Stimulated activated CD8-positive, alpha-beta memory T cell treated with anti-CD3 and anti-CD28 coated beads, Interleukin-7, amount 100 ng/mL, for 1 hour (primary cell): ENCODE measurements at places on chromosomes 2 and 18.

DNA sequence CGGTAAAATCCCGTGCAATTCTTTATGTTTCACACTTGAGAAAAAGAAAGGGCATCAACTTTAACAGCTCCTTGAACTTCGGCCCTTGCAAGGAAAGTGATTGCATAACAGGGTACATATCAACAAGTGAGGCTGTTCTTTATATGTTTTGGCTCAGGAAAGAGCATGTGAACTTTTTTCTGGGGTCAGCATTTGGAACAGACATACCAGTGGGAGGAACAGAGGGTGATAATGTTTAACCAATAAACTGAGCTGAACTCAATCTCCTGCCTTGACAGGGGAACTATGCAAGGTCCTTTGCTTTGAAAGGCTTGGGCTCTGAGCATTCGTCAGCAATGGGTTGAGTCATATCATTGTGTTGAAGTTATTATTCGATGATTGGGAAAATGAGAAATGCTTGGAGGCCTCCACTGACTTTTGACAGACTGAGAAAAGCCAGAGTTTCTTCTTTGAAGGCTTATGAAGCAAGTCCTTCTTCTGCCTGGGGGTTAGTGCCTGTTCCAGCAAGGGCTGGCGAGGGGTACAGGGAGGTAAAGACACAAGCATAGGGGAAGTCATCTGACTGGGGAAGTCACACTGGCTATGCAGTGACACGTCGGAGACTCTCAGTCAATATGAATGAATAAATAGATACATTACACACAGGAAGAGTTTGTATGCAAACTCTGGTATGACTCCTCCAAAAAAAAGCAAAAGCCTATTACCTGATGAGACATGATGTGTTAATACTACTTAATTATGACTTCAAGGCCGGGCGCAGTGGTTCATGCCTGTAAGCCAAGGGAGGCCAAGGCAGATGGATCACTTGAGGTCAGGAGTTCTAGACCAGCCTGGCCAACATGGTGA lies 57.2 kb downstream of the CYB5A start:
- DNase-seq = no peak

- DNase-seq = no peak
These were observed 77.7 kb downstream of the THADA start for GRCh38 chr2:43518181-43518580.

GRCh38 chr2:42910645-42911405 lies 118.4 kb upstream of the HAAO start:
- DNase-seq = no peak

DNA sequence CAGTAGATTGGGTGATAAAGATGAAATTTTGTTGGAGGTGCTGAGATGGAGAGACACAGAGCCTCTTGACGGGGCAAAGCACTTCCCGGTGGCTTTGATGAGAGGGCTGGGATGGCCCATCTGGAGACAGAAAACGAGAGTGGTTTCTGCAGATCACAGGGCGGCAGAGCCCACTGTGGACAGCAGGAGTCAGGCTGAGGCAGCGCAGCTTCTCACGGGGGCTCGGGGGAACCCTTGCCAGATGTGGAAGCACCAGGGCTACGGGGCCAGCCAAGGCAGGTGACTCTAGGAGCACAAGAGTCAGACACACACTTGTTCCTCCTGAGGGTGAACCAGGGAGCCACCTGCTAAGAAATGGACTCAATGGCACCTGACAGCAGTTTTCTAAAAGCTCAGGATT lies 78.5 kb downstream of the TPO start:
- DNase-seq = no peak

GRCh38 chr18:9669016-9669415 lies 39.1 kb upstream of the RAB31 start:
- no peak for DNase-seq

GRCh38 chr2:101809698-101810097 lies 112.2 kb downstream of the MAP4K4 start:
- no peak for DNase-seq

DNA sequence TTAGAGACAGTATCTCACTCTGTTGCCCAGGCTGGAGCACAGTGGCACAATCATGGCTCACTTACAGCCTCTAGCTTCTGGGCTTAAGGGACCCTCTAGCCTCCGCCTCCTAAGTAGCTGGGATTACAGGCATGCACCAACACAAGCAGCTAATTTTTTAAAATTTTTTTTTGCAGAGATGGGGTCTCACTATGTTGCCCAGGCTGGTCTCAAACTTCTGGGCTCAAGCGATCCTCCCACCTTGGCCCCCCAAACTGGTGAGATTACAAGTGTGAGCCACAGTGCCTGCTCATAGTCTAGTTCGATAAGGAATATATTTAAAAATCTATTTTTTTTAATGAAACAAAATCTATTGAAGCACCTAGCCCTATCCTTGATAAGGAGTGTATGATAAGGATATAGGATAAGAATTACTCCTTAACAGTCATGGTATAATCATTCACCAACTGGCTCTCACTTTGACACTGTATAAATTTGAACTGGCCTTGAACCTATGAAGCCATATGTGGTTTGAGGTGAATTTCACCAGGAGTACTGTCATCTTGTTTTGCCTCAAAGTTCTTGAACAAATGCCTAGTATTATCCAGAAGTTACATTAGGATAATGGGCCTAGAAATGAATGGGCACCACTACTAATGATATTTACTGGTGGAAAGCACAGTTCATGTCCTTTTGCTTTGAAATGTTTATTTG lies 71.1 kb downstream of the EXOC6B start:
- DNase-seq = no peak

- no peak for DNase-seq
These were observed 234.4 kb downstream of the LPIN1 start for GRCh38 chr2:11980809-11981208.

- DNase-seq = no peak
These were observed 66.6 kb upstream of the WIPF1 start for GRCh38 chr2:174664084-174664759.

- no peak for DNase-seq
These were observed 208.2 kb downstream of the PRKCE start for GRCh38 chr2:45859682-45860081.

GRCh38 chr2:140355511-140356090 lies 1575.4 kb upstream of the NXPH2 start:
- no peak for DNase-seq

GRCh38 chr18:777021-777420 lies 35.0 kb downstream of the YES1 start:
- DNase-seq = no peak

DNA sequence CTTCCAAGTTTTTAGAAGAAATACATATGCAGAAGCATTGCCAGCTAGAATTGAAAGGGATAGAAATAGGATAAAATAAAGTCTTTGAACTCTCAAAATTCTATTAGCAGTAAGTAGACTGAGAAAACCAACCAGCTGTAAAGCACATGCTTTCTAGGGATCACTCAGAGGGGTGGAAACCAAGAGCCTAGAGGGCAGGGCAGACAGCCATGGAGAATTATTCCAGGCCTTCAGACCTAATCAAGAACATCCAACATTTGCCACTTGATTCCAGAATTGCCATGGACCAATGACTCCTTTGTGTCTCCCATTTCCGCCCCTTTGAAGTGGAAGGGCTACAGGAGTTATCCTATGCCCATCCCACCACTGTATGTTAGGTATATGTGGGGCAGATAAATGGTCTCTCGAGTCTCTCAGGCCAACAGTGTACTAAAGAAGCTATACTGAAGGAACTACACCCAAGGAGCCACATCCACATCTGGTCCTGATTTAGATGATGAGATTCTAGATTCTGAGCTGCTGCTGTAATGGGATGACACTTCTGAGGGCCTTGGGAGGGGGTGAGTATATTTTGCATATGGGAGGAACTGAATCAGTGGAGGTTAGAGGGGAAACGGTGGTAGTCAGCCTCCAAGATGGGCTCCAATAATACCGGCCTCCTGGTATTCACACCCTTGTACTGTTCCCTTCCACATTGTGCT lies 4.0 kb downstream of the FARSB start:
- DNase-seq = no peak

GRCh38 chr18:26574958-26575864 lies 26.9 kb upstream of the KCTD1 start:
- DNase-seq = no peak

DNA sequence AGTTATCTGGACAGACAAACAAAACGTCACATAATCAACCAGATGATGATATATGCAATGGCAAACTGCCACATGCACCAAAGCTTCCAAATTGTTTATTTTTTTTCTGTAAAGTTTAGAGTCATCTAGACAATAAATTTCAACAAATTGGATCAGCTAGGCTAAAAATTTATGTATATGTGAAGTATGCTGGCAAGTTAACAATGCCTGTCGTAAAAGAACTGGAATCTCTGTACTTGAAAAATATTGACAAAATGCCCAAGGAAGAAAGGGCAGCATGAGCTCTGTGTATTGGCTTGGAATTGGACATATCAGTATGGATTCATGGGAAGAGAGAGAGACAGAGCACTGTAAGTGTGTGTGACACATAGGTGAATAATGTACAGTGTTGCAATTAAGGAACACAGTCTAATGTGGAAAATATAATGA lies 309.8 kb downstream of the ERBB4 start:
- no peak for DNase-seq

GRCh38 chr2:78061301-78061700 lies 539.1 kb upstream of the LRRTM4 start:
- DNase-seq = no peak

GRCh38 chr2:3149441-3150217 lies 228.0 kb downstream of the EIPR1 start:
- no peak for DNase-seq

GRCh38 chr2:217949447-217949846 lies 53.3 kb downstream of the TNS1 start:
- DNase-seq = no peak

- DNase-seq = no peak
These were observed 47.6 kb downstream of the GNAL start for GRCh38 chr18:11736656-11737055.

GRCh38 chr2:228503731-228504130 lies 322.2 kb upstream of the SPHKAP start:
- no peak for DNase-seq

DNA sequence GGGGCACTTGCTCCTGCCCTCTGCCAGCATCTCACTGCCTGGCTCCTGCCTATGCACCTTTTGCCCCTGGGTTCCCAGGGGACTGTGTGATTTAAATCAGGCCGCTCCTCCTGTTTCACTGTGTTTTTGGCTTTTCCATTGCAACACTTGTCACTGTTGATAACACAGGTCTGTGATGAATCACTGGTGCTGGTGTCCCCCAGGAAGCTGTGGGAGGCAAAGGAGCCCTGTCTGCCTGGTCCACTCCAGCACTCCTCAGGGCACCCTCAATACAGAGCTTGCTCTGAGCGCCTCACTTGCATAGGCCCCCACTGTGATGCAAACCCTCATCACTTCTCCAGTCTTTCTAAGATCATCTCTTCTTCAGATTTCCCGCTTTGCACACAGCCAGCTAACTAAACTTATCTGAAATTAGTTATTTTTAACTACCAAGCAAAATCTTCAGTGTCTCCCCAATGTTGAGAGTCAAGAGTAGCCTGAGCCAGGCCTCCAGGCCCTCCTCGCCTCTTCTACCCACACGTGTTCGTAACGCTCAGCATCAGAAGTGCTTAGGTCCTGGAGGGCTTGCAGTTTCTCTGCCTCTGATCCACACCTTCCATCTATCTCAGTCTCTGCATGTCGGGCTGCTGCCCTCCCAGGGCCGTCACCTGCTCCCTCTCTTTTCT lies 2.8 kb downstream of the TMEM18 start:
- no peak for DNase-seq

DNA sequence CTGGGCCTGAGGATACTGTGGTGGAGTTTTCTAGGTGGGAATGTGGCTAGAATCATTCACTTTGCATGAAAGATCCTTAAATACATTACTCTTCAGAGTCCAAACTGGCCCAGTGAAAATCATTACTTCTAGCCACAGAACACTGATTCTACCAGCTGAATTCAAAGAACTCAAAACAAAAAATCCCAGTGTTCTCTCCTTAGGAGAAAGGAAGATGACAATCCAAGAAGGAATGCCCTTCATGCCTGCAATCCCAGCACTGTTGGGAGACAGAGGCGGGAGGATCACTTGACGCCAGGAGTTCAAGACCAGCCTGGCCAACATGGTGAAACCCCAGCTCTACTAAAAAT lies 35.2 kb downstream of the FAM228A start:
- DNase-seq = no peak

- DNase-seq = no peak
These were observed 149.5 kb upstream of the ZFP36L2 start for GRCh38 chr2:43375746-43376522.

GRCh38 chr2:130368786-130369185 lies 12.9 kb downstream of the PTPN18 start:
- no peak for DNase-seq

- peak; percentile 75 for DNase-seq
These were observed at the start of gene COPS9 for GRCh38 chr2:240136013-240136670. COPS9 (minus strand) TSS chr2:240136305; CDS start chr2:240136284, 21 bp downstream.

DNA sequence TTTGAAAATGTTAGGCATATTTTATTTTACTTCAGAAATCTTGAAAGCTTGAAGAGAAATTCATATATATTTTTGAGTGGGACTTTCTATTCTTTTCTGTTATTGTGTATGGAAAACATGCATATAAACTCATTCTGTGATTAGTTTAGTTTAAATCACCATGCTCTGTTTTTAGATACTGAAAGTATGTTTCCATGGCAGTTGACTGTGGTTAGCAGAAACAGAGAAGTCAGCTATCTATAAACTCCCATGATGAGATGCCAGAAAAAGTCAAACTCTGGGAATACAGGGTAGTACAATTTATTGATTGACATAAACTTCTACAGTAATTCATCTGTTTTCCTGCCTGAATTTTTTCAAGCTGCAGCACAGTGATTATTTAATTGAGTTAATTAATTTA lies 905.3 kb upstream of the VRK2 start:
- no peak for DNase-seq

DNA sequence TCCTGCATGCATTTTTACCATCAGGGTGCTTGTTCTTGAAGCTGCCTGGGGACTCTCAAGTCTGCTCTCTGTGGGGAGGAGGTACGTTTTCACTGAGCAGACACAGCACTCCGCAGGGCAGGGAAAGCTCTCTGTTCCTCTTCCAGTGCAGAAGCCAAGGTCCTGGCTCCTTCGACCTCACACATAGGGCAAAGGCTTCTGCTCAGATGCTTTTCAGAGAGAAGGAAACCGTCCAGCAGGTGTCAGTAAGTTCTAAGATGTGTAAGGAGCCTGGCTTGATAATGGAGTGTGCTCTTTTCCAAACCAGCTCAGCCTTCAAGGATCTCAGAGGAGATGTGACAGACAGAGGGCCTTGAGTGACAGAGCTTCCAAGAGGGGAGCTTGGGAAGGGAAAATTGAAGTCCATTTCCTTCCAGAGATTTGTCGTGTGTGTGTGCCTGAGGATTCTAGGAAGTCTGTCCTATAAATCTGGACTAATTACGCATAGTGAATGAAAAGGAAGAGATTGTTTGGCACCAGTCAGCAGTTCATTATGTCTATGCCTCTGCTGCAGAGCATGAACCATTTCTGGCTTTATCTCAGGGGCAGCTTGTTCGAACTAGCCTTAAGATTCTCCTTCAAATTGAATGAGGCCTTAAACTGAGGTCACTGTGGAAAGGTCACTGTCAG lies 67.3 kb upstream of the UPP2 start:
- no peak for DNase-seq
